ENCODE measurements at places on chromosomes 1 and 21. TPM values are rescaled to one million over a fixed set of nuclear protein-coding genes. Genes with fewer than 3 reads are reported as not detected.

GRCh38 chr1:201359873-201360210, 17.6 kb downstream of the TNNT2 start:
- DNase-seq: no peak

The MAB21L3 gene
- total RNA-seq: not detected

- no peak for DNase-seq
Measured at GRCh38 chr21:17536381-17536780, 23.5 kb downstream of the CXADR start.

DNA sequence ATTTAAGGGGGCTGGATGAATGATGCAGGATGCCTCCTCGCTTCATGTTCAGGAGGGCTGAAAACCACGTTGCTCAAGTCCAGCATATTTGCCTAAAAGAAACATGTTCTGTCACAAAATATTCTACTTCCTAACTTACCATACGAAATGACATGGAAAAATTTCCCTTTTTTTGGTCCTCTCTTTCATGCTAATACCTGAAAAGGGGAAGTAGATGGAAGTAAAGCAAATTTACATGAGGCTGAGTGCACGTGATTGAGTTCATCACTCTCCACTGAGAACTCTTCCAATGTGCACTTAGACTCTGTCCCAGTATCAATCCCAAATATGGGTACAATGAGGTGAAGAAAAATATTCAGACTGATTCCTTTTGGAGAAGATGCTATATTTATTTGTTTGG, 23.0 kb downstream of the XCL2 start:
- no peak for DNase-seq

DNA sequence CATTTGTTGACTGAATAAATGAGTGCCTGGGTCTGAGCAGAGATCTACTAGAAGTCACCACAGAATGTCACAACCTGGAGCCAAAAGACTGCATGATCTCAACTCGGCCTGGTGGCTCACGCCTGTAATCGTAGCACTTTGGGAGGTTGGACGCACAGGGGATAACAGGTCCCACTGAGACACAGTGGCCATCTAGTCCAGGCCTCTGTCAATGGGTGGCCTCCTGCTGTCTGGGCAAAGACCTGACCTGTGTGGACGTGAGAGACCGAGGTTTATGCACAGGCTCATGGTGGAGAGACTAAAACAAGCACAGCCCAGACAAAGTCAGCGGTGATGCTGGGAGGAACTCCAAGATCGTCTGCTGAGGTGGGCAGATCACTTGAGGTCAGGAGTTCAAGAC, 103.0 kb upstream of the BACE2 start:
- DNase-seq: no peak

The LRRC71 gene
- not detected for total RNA-seq

DNA sequence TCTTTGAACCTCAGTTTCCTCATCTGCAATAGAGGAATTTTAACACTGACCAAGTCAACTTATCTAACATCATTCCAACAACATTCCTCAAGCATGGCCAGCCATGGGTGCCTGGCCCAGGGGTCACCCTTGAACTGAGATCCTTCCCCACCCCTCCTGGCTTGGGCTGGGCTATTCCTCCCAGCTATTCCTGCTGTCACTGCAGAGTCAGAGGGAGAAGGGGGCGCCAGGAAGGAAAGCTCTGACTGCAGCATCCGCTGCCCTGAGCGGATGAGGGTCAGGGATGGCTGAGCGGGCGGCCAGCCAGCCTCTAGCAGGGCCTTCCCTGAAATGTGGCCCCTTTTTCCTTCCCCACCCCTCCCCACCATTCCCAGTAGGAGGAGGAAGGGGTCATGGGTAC, 3.1 kb downstream of the TINAGL1 start:
- no peak for DNase-seq

DNA sequence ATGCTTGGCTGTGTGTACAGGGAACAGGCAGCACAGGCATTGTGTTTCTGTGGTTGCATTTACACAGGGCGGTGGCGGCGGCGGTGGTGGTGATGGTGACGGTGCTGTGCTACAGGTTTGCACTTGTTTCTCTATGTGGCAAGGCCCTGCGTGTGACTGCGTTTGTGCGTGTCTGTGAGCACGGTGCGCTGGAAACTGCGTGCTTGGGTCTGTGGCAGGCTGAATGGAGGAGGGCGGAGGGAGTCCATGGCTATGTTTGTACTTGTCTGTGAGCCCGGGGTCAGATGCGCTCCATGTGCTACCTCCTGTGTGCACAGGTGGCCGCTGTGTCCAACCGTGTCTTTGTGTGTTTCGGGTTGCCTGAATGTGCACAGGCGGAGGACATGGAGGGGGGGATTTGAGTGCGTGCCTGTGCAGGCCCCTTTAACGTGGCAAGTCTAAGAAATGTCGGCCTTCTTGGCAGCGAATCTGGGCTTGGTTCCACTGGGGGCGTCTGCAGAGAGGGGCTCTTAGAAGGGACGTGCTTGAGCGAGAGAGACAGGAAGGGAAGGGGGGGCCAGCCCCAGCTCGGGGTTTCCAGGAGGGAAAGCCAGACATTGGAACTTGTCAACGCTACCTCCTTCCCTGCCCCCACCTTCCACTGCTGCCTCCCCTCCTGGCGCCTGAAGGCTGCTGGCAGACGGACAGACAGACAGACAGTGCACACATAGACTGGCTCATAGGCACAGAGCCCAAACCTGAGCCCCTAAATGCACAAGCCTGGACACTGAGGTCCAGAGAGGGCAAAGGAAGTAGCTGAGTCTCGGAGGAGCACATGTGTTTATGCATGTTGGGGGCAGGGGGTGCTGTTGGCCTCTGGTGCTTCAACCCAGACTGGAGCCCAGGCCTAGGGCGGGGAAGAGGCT, 32.7 kb upstream of the WASF2 start:
- DNase-seq: no peak

DNA sequence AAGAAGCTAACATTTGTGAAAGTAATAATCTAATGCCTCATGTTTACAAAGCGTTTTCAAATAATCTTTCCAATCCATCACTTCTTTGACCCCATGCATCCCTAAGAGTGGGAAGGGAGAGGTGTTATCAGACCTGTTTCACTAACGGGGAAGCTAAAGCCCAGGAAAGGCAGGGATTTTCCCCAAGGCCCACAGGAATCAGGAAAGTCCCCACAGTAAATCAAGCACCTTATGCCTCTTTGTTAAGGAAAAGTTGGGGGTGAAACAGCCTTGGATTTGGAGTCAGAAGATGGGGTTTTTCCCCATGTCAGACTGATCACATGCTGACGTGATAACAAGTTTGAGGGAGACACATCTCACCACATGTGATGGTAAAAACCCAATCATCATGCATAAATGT, 20.0 kb upstream of the ANGPTL7 start:
- DNase-seq: no peak

GRCh38 chr1:21569820-21570527, 60.8 kb downstream of the ALPL start:
- no peak for DNase-seq

DNA sequence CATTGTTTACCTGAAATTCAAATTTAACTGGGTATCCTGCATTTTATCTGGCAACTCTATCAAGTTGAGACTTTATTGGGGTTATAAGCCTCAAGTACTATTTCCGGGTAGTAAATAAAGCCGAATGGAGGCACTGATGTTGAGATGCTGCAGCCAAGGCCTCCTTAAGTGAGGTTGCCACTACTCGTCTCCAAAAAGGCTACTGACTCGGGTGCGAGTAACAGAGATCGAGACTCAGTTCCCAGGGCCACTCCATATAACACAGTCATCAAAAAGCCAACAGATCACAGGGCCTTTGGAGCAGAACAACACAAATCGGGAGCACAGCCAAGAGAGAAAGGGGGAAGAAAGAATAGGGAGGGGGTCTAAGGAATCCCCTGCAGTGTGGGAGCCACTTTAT, 524 bp downstream of the COPA start:
- peak; percentile 39 for DNase-seq

The PDE9A gene
- 8.4 TPM for total RNA-seq

GRCh38 chr1:162283657-162284056, 93.0 kb downstream of the SPATA46 start:
- DNase-seq: no peak

GRCh38 chr21:45323487-45324311, 36.0 kb upstream of the POFUT2 start:
- no peak for DNase-seq

DNA sequence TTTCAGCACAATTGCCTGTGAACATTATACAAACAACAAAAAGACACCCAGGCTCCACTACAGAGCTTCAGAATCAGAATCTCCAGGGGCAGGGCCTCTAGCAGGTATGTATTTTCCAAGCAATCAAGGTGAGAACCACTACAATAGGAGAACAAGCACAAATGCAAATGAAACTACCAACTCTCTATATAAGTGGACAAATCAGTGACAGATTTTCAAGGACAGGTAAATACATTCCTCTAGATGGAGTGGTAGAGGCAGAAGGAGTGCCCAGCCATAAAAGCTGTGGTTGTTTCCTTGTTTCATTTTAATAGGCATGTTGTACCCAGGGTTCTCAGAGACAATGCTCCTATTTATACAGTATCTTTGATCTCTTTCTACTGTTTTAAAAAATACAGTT, 20.1 kb upstream of the CCDC17 start:
- peak; percentile 80 for DNase-seq

GRCh38 chr1:180271272-180272255, 41.5 kb downstream of the LHX4 start:
- DNase-seq: no peak

The THEM5 gene
- not detected for total RNA-seq

The FMO4 gene
- 1.5 TPM for total RNA-seq

GRCh38 chr1:51264451-51264850, 28.4 kb downstream of the RNF11 start:
- DNase-seq: no peak

DNA sequence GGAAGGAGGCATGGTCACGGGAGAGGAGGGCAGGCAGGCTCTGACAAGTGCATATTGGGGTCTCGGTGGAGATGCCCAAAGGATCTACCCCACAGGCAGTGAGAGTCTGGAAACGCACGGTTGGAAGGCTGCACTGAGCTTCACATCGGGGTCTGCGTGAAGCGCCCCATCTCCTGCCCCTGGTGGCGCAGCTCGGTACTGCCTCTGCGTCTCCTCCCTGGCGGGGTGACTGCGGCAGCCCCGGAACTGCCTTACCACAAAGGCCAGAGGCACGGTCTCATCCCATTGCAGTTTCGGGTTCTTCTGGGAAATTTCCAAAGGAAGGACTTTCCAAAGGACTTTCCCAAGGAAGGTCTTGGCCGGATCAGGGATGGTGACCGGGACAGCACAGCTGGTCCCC, 69.2 kb upstream of the AJAP1 start:
- peak; percentile 11 for DNase-seq

The TMOD4 gene
- total RNA-seq: not detected

GRCh38 chr21:41149199-41149598, 18.8 kb upstream of the BACE2 start:
- DNase-seq: no peak

GRCh38 chr1:26259578-26259977, 20.3 kb upstream of the SH3BGRL3 start:
- no peak for DNase-seq

The OR2AK2 gene
- total RNA-seq: not detected

DNA sequence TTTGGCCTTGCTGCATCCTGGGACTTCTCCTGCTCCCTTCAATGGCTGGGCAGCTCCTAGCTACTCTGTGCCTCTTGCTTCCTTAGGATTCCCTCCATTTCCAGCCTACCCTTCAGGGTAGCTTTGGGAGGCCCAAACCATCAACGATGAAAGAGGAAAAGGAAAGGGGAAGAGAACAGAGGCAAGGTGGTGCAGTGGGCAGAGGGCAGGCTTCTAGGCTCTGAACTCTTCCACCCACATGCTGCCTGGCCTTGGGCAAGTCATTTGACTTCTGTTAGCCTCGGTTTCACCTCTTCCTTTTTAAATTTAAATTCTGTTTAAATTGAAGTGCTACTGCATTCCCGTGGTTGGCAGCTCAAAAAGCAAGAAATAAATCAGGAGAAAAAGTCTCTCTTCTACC, 5.7 kb upstream of the PPM1J start:
- DNase-seq: no peak

- DNase-seq: no peak
Measured at GRCh38 chr21:36089946-36090345, 20.1 kb downstream of the CBR1 start.

- no peak for DNase-seq
Measured at GRCh38 chr1:6133146-6133895, 46.8 kb downstream of the CHD5 start.

The TNFRSF18 gene
- not detected for total RNA-seq

DNA sequence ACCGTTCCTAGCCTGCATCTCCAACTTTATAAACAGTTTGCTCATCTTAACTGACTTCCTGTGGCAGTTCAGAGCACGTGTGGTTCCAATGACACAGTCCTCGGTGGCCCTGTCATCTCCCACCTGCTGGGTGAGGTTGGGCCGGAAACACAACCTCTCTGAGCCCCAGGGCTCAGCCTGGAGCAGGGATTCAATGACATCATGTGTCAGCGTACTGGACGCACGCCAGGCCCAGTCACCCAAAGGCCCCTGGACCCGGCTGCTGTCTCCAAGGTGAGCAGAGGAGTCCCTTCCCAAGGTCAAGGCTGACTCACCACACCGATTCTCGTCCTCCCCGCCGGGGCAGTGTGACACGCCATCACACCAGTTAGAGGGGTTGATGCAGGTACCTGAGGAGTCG, 19.9 kb downstream of the TMPRSS2 start:
- no peak for DNase-seq

DNA sequence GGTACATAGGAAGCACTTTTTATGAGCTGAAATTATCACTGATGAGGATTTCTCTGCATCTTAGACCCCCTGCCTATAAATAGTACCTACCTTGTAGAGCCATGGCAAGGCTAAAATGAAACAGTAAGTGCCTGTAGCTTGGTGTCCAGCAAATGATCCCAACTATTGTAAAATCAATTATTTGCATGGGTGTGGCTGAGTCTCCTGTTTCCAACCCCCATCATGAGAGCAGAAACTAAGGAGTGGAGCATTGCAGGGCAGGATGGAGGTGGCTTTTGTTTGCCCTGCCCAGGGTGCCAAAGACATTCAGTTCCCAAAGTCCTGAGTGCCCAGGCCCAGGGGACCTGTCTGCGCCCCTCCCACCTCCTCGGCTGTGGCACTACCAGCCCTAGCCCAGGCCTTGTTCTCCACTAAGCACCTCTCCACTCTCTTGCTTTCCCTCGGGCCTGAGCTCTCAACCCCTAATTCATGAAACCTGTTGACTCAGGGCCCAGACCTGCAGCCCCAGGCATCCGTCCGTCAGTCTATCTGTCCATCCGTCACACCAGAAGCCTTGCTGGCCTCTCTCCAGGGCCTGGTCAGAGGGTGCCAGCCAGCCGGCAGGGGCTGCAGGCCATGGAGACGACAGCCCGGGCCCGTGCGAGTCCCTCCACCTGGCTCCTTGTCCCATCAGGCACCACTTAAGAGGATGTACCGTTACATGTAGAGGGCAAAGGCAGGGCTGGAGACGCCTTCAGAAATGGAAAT, 39.6 kb downstream of the PAX7 start:
- DNase-seq: no peak

The ADCY10 gene
- total RNA-seq: not detected

DNA sequence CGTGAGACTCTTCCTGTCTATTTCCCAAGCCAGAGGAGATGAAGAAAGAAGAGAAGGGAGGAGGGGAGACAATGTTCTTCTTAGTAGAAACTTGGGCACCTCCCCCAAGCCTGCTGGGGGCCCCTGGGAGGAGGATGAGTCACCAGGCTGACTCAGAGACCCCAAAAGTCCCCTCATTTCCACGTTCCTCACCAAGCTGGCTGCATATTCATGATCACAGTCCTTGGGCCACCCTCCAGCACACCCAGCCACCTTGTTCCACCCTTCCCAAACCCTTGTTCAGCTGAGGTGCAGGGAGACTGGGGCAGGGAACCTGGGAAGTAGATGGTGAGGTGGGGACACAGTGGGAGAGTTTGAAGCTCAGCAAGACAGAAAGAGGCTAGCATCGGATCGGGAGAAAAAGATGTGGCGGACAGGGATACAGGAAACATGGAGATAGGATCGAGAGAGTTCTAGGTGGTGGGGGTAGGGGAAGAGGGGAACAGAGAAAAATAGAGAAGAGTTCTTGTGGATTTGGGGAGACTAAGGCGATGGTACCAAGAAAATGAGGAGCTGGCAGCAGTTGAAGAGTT, 712 bp downstream of the RAB13 start:
- DNase-seq: no peak
